Epithelial cell of proximal tubule (primary cell): ENCODE measurements at places on chromosomes 11 and 22. TPM values are rescaled to one million over a fixed set of nuclear protein-coding genes. Genes with fewer than 3 reads are reported as not detected.

EIF3L gene
- 333 and 418 TPM in 2 replicates for total RNA-seq

ANKRD49 gene
- 7.2 and 16.2 TPM in 2 replicates for total RNA-seq

VPS11 gene
- total RNA-seq: 13.1 and 19.2 TPM in 2 replicates

ST14 gene
- total RNA-seq: 43.9 and 75.5 TPM in 2 replicates

KIRREL3 gene
- 3.8 and 5.1 TPM in 2 replicates for total RNA-seq

MMP3 gene
- not detected in 2 replicates for total RNA-seq

BIRC2 gene
- total RNA-seq: 58.3 and 85.3 TPM in 2 replicates

MFRP gene
- not detected in 2 replicates for total RNA-seq

RCOR2 gene
- 3.1 and 4.8 TPM in 2 replicates for total RNA-seq

GGTLC2 gene
- total RNA-seq: 0.80 TPM in 1 of 2 replicates, not detected in the other

SDF2L1 gene
- 93.2 and 109 TPM in 2 replicates for total RNA-seq

SCN2B gene
- total RNA-seq: under 0.01 TPM in 1 of 2 replicates, not detected in the other

TBC1D10A gene
- total RNA-seq: 15.5 and 22.9 TPM in 2 replicates

C11orf21 gene
- not detected in 2 replicates for total RNA-seq

LMO2 gene
- 1.5 and 3.3 TPM in 2 replicates for total RNA-seq

LRRC10B gene
- total RNA-seq: 0.36 TPM in 1 of 2 replicates, not detected in the other
